ENCODE measurements at places on chromosomes 16 and 17.

DNA sequence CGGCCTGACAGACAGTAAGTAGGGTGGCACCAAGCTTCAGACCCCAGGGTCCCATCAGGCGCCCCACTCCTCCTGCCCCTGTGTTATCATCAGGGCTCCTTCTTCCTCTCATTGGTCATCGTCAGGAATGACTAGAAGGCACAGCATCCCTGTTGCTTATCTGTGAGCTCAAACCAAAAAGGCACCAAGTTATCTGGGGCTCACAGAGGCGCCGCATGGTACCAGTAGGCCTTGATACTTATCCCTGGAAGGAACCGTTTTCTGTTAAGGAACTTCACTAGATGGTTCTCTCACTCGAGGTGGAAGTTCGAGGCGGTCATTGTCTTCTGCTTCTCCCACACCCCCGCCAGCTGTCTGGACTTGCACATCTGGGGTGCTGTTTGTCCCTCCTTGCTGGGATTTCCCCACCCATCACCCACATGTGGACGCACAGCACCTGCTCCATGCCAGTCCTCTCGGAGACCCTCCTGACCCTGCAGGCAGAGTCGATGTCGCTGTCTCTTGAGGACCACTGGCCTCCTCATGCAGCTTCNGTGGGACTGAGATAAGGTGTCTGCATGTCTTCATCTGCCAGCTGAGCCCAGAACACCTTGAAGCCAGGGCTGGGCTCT lies 52.1 kb downstream of the METRNL start:
- no peak for DNase-seq

- no peak for DNase-seq
These were observed 37.7 kb downstream of the ZFHX3 start for GRCh38 chr16:73010150-73010676.

- DNase-seq: no peak
These were observed 162.3 kb downstream of the ABCA8 start for GRCh38 chr17:68792873-68793272.

DNA sequence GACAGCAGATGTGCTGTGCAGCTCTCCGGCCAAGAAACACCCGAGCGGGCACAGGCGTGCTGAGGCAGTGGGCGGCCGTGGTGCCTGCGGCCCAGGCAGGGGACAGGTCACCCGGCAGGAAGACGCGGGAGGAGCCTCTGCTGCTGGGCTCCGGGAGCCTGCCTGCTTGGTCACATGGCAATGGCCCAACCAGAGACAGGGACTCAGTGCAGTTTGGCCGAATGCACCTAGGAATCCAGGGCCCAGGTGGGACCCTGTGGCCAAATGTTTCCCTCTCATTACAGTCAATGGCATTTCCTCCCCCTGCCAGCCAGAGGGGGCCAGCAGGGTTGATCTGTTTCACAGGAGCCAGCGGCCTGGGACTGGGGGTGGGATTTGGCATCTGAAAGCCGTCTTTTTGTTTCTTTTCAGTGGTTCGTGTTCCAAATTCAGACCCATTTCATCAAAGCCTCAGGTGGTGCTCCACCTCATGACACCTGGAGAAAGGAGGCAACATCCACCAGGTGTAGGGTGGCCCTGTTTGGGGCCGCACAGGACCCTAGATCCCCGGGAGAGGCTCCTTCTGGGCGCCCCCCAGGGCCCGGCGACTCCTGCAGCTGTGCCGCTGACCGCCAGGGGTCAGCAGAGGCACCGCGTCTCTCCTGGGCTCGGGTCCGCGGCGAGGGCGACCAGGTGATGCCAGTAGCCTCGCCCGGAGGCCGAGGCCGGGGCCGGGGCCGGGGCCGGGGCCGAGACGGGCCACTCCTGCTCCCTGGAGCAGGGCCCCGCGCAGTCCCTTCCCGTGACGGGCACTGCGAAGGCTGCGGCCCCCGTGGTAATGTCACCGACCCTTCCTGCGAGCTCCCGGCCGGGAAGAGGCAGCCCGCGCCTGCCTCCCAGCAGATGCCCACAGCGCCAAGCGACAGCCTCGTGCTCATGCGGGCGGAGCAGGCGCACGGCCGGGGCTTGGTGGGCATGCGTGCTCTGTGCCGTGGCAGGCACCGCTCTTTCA lies 118.5 kb downstream of the C16orf78 start:
- no peak for DNase-seq

GRCh38 chr17:58050966-58051365 lies 32.3 kb upstream of the DYNLL2 start:
- no peak for DNase-seq

DNA sequence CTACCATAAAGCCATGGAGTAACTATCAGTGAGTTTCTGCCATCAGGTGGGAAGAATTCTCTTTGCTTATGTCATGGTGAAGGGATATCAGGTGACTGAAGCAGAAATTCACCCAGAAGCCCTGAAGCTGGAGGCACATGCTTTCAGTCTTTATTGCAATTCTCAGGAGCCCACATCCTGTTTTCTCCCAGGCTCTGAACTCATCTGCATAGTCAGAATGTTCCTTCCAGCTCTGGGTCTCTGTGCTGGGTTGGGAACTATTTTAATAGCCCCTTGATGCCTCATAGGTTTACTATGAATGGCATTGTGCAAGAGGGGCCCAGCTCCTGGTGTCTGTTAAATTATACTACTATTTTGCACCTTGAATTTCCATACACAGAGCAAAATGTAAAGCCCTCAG lies 198.4 kb upstream of the SOX9 start:
- DNase-seq: no peak
